ENCODE measurements at places on chromosomes 13 and 19.

- no peak for DNase-seq
Observed at GRCh38 chr13:95530178-95530577, 22.3 kb upstream of the CLDN10 start.

- DNase-seq: no peak
Observed at GRCh38 chr13:110907951-110908898, 6.6 kb downstream of the ANKRD10 start.

GRCh38 chr13:45779901-45780300 lies 71.7 kb downstream of the SIAH3 start:
- DNase-seq: no peak

GRCh38 chr13:96003304-96003703 lies 49.9 kb downstream of the UGGT2 start:
- DNase-seq: peak; percentile 4

- DNase-seq: no peak
Observed at GRCh38 chr13:49779721-49780120, 12.8 kb downstream of the KPNA3 start.

- peak; percentile 97 for DNase-seq
Observed at GRCh38 chr19:50003810-50004419, 21.3 kb downstream of the VRK3 start.

DNA sequence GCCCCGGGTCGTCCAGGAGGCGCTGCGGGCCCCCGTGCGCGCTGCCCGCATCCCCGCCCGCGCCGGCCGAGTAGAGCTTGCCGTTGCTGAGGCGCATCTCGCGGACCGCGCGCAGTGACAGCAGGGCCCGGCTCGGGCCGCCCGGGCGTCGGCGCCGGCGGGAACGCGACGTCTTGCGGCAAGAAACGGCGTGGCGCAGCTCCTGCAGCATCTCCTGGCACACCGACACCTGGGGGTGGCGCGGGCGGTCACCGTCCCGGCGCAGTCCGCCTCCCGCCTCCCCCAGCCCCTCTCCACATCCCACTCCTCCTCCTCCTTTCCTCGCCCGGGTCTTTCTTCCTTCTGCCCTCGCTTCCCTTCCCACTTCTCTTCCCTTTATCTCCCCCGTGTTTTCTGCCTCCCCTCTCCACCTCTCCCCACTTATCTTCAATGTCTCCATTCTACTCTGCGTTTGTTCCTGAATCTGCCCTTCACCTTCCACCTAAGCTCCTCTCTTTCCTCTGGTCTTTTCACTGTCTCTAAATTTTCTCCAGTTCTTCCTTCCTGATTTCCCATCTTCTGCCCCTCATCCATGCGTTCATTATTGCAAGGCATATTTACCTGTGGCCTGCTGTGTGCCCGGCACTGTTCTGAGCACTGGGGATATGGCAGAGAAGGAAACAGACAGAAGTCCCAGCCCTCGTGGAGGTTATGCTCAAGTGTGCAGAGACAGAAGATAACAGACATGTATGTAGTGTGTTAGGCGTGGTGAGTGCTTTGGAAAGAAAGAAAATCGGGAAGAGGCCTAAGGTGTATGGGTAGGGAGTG lies 5.2 kb upstream of the ATP1A3 start:
- no peak for DNase-seq

DNA sequence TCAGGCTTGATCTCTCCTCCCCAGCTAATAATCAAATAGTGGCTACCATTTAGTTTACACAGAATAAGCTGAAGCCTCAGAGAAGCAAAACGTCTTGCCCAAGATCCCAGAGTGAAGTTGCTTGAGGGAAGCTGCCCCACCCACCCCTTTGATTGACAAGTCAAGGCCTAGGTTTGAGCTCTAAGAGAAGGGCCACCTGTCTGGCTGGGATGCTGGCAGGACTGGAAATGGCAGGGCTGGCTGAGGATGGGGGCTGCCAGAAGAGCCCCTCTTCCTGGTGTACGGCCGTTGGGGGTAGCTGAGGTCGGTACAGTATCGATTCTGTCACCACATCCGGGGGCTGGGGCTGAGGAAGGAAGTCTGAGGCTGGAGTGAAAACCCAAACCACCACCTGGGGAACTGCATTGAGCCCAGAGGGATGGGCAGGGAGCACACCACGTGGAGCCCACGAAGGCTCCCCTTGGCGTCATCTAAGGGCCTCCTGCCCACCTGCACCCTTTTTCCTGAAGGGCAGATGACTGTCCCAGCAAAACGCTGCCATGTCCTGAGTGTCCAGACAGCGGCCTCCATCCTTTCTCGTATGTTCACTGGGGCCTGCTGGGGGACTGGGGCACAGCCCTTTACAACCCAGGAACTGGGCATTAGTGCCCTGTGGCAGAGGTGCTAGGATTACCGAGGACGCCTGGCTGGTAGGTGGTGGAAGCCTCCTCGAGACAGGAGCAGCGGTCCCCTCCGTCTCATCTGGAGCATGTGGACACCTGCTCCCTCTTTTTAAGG lies 1.4 kb upstream of the PRKD2 start:
- no peak for DNase-seq

- DNase-seq: peak; percentile 9
Observed at GRCh38 chr13:30529085-30529834, 63.5 kb upstream of the HMGB1 start.

DNA sequence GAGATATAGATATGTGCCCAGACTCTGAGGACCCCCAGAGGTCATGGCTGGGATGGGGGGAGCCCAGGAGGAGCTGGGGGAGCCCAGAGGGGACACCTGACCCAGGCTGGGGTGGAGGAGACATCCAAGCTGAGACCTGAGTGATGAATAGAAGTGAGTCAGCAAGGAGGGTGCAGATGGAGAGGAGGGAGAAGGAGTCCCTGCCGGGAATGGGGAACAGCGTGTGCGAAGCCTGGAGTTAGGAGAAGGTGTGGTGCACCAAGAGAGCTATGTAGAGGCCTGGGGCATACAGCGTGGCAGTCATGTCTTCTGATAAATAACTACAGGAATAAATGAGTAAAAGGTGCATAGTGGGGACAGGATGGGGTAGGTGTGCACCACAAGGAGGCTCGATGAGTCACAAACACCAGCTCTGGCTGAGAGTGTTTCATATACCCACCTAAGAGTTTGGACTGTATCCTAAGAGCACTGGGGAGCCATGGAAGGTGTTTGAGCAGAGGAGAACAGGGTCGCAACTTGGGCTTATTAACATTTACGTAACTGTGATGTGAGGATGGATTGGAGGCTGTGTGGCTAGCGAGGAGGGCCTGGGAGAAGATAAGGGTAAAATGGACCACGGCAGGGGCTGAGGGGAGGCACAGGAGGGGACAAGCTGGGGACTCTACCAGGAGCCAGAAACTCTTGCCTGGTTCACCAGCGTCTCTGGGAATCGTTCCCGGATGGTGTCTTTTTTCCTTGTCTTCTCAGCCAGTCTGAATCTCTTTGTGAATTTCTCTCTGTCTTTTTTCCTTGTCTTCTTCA lies 1.4 kb downstream of the CEACAM18 start:
- DNase-seq: no peak

DNA sequence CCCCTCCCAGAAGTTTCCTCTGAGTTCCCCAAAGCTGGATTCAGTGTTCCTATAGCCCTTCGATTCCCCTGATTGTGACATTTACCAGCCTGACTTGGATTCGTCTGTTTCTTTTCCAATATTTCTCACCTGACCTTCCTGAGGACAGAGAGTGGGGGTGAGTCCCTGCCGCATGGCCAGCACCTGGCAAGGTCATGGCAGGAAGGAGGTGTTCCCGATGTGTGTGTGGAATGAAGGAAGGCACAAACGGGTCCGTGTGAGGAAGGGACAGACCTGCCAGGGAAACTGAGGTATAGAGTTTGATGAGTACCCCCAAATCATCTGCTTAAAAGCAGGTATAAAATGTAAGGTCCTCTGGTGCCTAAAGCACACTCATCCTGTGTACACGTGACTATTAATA lies 3.3 kb downstream of the COL4A1 start:
- no peak for DNase-seq

DNA sequence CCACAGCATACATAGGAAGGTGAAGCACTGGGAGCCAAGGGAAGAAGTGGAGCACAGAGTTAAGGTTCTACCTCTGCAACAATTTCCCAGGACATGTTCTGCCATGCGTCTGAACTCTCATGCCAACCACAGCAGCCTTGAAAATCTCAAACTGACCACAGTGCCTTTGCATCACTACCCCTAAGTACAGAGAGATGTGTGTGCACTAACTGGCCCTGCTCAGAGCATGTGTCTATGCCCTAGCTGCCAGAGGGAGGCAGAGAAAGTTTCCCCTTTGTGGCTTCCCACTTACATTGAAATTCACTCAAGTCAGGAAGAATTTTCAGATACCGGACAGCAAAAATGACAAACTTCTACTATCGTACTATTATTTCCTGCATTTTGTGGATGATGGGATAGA lies 26.8 kb upstream of the WDFY2 start:
- DNase-seq: no peak

- peak; percentile 62 for DNase-seq
Observed at GRCh38 chr13:46751811-46752635, 44.9 kb downstream of the ESD start.

GRCh38 chr13:60441761-60442160 lies 44.7 kb downstream of the TDRD3 start:
- no peak for DNase-seq

GRCh38 chr19:46944918-46945628 lies 74.6 kb upstream of the NPAS1 start:
- DNase-seq: peak; percentile 72

GRCh38 chr13:92804346-92804745 lies 422.3 kb upstream of the GPC6 start:
- peak; percentile 77 for DNase-seq

DNA sequence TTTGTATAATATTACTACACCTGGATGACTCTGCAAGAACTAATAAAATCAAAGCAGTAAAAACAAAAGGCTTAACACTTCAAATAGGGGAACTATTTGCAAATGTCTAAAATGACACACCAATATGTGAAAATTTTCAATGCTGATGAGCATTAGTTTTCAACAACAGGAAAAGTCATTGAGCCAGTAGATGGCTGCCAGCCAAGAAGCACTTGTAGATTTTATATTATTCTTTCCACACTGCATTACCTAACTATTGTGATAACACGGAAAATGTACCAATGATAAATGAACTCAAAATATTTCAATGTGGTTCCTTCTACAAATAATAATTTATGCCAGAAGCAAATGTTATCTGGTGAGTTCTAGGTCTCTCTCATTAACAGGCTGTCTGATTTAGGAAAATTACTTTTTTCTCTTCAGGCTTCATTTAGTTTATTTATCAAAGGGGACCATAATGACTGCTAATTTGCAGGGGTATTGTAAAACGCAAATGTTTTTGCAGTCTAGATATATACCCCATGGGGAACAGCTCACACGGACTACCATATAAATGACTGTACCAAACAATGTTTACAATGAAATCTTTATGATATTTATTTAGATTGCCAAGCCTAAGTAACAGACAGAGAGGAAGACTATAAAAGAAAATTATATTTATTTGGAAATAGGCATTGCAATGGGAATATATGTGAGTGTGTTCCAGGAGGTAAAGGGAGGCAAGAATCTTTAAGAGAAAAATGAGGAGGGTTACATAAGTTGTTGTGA lies 407.8 kb downstream of the LIG4 start:
- DNase-seq: no peak

DNA sequence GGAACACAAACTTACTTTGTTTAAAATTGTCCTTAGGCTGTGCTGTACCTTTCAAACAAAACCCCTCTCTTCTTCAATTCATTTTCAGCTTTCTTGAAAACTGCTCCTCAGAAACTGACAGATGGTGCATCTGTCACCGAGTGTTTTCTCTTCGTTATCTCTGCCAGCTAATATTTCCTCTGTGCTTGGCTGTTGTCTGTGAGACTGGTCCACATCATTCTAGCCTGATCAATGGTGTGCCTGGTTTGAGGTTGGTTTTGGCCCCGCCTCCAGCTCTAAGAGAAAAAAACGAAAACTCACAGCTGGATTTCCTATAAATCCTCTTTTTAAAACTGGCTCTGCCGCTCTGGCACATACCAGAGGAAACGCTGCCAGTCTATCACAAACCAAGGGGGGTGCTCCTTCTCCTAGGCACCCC lies 79.7 kb downstream of the STARD13 start:
- DNase-seq: no peak

DNA sequence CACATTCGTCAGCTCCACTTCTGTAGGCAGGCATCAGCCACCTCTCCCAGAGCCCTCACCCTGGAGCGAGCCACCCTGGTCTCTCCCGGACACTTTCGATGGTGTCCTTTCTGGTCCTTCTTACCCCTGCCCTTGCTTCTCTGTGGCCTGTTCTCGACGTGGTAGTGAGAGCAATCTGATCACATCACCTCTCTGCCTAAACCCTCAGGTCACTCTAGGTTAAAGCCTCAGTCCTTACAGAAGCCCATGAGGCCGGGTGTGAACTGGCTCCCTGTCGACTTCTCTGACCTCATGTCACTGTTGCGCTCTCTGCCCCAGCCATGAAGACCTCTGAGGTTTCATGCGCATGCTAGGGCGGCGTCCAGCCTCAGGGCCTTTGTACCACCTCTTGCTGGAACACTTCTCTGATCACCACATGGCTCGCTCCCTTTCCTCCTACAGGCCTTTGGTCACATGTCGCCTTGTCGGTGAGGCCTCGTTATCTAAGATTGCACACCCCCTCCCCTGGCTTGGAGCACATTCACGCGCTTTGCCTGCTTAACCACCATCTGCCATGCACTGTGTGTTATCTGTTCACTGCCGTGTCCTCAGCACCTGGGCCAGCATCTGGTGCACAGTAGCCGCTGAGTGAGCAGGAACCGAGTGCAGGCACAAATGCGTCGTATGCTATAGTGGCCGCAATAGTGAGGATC lies 101.5 kb downstream of the DPF1 start:
- no peak for DNase-seq

DNA sequence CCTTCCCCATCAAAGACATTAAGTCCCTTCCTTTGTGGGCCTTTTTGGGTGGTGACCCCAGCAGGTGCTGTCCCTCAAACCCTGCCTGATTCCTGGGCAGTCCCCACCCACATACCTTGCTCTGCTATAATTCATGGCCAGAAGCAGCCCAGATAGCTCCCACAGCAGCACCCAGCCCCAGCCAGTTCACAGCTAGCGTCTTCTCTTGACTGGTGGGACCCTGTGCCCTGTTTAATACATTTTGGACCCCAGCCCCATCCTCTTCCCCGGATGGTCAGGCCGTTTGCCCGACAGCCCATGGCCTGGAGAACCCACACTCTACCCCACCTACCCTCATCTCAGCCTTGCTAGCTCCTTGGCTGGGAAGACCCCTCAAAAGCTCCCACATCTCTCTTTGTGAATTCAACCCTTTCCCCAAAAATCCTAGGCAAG lies 2.1 kb downstream of the CCDC106 start:
- DNase-seq: no peak

- no peak for DNase-seq
Observed at GRCh38 chr13:28485551-28485950, 9.4 kb downstream of the FLT1 start.

- DNase-seq: no peak
Observed at GRCh38 chr19:44728178-44728577, 20.3 kb upstream of the BCL3 start.
